HFFc6 (cell line): ENCODE measurements at places on chromosomes 11 and 22. TPM values are rescaled to one million over a fixed set of nuclear protein-coding genes. Genes with fewer than 3 reads are reported as not detected.

GRCh38 chr22:30826670-30827355 is 132.1 kb downstream of the OSBP2 start:
- peaks cover 4% of the 10 kb centered on the region; the same call in 1 of the 2 replicates for H3K36me3 ChIP-seq
- H3K27ac ChIP-seq: no peak overlapping the region
- peaks cover 28% of the 10 kb centered on the region for H3K27me3 ChIP-seq
- no peak for DNase-seq

The KRTAP5-7 gene
- total RNA-seq: not detected in 3 replicates

The PNPLA3 gene
- total RNA-seq: 3.5 to 8.0 TPM (median 5.8 TPM) in 3 replicates

DNA sequence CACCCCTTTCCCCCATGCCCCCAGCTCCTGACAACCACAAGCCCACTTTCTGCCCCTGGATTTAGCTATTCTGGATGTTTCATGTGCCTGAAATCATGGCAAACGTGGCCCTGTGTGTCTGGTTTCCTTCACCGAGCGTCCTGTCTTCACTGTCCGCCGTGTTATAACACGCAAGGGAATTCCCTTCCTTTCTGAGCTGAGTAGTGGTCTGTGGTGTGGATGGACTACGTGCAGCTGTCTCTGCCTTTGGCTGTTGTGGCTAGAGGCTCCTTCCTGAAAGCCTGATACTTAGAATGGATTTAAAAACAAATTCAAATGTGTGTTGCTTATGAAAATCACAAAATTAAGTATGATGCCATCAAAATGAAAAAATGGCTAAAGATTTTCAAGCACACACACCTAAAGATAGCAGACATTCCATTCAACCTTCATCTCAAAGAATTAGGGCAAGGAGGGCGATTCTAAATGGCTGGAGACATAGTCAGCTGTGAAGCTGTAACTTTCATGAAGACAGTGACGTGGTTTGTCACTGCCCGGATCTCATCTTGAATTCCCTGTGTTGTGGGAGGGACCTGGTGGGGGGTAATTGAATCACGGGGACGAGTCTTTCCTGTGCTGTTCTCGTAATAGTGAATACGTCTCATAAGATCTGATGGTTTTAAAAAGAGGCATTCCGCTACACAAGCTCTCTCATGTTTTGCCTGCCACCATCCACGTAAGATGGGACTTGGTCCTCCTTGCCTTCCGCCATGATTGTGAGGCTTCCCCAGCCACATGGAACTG is 30.5 kb downstream of the KCNQ1 start:
- H3K4me3 ChIP-seq: no peak overlapping the region
- no peak overlapping the region for H3K27ac ChIP-seq
- no peak for DNase-seq

The FBXO7 gene
- 62.9 to 72.0 TPM (median 63.7 TPM) in 3 replicates for total RNA-seq

GRCh38 chr11:18105086-18105801 is 638 bp downstream of the SAAL1 start:
- no peak for DNase-seq
- peak overlapping the region; percentile 81 for H3K27ac ChIP-seq
- H3K4me3 ChIP-seq: peak overlapping the region; percentile 96

GRCh38 chr11:121152764-121153163 is 51.7 kb downstream of the TECTA start:
- H3K4me3 ChIP-seq: no peak overlapping the region
- no peak for DNase-seq
- H3K27me3 ChIP-seq: peaks cover 19% of the 10 kb centered on the region
- H3K4me1 ChIP-seq: no peaks in the 10 kb centered on the region

GRCh38 chr11:99424313-99425084 is 403.8 kb downstream of the CNTN5 start:
- no peak overlapping the region for H3K27ac ChIP-seq
- DNase-seq: no peak
- H3K27me3 ChIP-seq: no peaks in the 10 kb centered on the region
- no peaks in the 10 kb centered on the region; the same call in 1 of the 2 replicates for H3K36me3 ChIP-seq
- no peaks in the 10 kb centered on the region for H3K4me1 ChIP-seq

DNA sequence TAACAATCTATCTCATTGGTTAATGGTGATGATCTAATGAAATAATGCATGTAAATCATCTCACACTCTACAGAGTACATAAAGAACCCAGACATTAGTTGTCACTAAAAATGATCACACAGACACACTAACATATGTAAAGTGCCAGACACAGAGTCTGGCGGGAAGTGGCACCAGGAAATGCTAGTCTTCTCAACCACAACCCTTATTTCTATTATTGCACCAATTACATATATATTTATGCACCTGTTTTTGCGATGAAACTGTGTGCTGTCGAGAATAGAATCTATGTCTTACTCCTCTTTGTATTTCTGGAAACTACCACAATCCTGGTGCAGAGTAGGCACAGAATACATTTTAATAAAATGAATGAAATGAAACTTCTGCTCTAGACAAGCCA is 25.9 kb upstream of the POU2AF3 start:
- H3K36me3 ChIP-seq: no peaks in the 10 kb centered on the region
- no peak overlapping the region for H3K27ac ChIP-seq
- peaks cover 13% of the 10 kb centered on the region for H3K27me3 ChIP-seq
- no peak overlapping the region for H3K4me3 ChIP-seq

- DNase-seq: no peak
- H3K4me3 ChIP-seq: no peak overlapping the region
- H3K36me3 ChIP-seq: no peaks in the 10 kb centered on the region
- peaks cover 19% of the 10 kb centered on the region for H3K27me3 ChIP-seq
- no peaks in the 10 kb centered on the region for H3K4me1 ChIP-seq
Observed at GRCh38 chr11:125190566-125190965, 26.0 kb downstream of the PKNOX2 start.

The OR5P2 gene
- total RNA-seq: not detected in 3 replicates

DNA sequence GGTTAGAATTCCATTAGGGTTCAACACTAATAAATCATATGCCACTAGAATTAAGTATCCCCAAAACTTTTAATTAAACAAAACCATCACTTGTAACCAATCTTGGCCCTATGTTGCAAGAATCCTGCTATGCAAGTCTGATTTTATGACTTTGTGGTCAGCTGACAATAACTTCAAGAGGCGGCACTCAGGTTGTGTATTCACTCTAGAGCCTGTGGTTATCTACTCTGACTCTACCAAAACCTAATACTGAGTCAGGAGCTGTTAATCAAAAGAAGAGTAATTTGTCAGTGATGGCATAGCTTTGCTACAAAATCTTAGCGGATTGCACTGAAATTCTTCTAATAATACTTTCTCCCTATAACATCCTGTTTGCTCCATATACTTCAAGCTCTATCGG is 253.7 kb downstream of the AASDHPPT start:
- H3K27ac ChIP-seq: no peak overlapping the region
- H3K27me3 ChIP-seq: peaks cover 5% of the 10 kb centered on the region
- H3K4me3 ChIP-seq: no peak overlapping the region
- H3K4me1 ChIP-seq: peaks cover 14% of the 10 kb centered on the region

DNA sequence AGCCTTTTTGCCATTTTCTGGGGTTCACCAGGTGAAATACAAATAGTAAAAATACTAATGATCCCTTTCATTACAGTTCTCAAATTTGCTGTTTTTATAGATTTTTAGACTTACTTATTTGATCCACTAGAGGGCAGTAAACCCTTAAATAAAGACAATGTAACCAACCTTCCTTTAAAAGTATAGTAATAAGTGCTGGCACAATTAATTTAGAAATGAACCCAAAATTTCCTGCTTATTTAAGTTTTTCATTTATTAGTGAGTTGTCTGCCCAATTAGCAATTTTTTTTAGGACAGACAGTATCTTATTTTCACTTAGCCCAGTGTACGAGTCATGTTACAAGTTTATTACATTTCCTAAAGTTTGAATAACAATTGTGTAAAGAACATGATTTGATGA is 4.7 kb downstream of the DDIAS start:
- no peaks in the 10 kb centered on the region for H3K27me3 ChIP-seq
- H3K4me1 ChIP-seq: peaks cover 49% of the 10 kb centered on the region
- no peak overlapping the region for H3K4me3 ChIP-seq
- DNase-seq: peak; percentile 19

The MMP10 gene
- total RNA-seq: 0.12 to 3.9 TPM (median 1.0 TPM) in 3 replicates

GRCh38 chr11:110824912-110825620 is 112.8 kb upstream of the ARHGAP20 start:
- no peaks in the 10 kb centered on the region for H3K36me3 ChIP-seq
- peaks cover 22% of the 10 kb centered on the region for H3K4me1 ChIP-seq
- no peak overlapping the region for H3K4me3 ChIP-seq
- no peak for DNase-seq
- no peak overlapping the region for H3K27ac ChIP-seq

GRCh38 chr11:118522571-118523072 is 4.7 kb upstream of the TTC36 start:
- H3K4me1 ChIP-seq: no peaks in the 10 kb centered on the region
- H3K4me3 ChIP-seq: no peak overlapping the region

DNA sequence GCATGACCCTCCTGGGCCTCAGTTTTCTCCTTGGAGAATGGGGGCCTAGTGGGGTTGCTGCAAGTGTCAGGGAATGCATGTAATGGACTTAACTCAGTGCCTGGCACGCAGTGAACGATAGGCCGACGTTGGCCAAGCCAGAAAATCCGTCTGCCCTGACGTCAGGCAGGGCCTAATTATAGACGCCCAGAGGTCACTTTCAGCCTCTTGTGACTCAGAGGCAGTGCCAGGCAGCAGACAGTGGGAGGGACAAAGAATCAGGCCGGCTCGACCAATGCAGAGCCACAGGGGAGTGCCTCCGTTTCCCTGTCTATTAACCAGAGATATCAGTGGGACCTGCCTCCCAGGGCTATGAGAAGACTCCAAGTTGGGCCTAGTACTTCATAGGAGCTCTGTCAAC is 115.0 kb downstream of the MN1 start:
- peak; percentile 64 for DNase-seq
- peak overlapping the region; percentile 53; the same call in 1 of the 2 replicates for H3K27ac ChIP-seq
- no peaks in the 10 kb centered on the region for H3K36me3 ChIP-seq
- peaks cover 13% of the 10 kb centered on the region for H3K4me1 ChIP-seq

GRCh38 chr11:45511566-45511965 is 153.9 kb downstream of the CHST1 start:
- no peak for DNase-seq
- H3K4me1 ChIP-seq: no peaks in the 10 kb centered on the region
- no peak overlapping the region for H3K27ac ChIP-seq
- peaks cover 31% of the 10 kb centered on the region for H3K27me3 ChIP-seq
- H3K36me3 ChIP-seq: no peaks in the 10 kb centered on the region
- H3K4me3 ChIP-seq: no peak overlapping the region

The MS4A7 gene
- total RNA-seq: not detected in 3 replicates

- H3K27ac ChIP-seq: no peak overlapping the region
- H3K36me3 ChIP-seq: peaks cover 4% of the 10 kb centered on the region; the same call in 1 of the 2 replicates
- DNase-seq: peak; percentile 47
- H3K4me1 ChIP-seq: peaks cover 55% of the 10 kb centered on the region
- peaks cover 5% of the 10 kb centered on the region for H3K27me3 ChIP-seq
- no peak overlapping the region for H3K4me3 ChIP-seq
Observed at GRCh38 chr22:45446216-45446615, 32.7 kb downstream of the RIBC2 start.

DNA sequence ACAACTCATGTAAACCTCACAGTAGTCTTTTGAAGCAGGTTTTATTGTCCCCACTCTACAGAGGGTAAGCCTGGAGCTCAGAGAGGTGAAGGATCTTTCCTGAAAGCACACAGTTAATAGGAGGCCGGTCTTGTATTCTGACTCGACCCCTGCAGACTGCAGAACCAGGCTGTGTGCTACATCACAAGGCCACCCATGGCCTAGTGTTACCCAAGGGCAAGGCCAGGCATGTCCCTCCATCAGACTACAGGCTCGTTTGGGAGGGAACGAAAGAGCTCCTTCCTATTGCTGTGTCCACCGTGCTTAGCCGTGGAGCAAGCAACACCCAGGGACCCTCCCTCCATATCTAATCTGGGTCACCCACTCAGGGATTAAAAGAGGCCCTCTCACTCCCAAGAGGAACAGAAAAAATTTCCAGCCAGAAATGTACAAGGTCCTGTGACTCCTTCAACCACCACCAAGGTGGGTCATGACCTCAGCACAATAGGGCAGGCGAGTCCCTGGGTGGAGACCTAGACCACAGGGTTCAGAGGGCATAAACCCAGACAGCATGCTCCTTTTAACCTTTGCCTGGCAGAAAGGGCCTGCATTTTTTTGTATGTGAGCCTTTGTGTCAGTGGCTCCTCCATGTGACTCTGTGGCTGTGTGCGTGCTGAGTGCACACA is 6.3 kb upstream of the SMIM35 start:
- no peak overlapping the region for H3K4me3 ChIP-seq
- no peaks in the 10 kb centered on the region for H3K4me1 ChIP-seq
- H3K36me3 ChIP-seq: no peaks in the 10 kb centered on the region; the same call in 1 of the 2 replicates
- peaks cover 31% of the 10 kb centered on the region for H3K27me3 ChIP-seq
- no peak overlapping the region for H3K27ac ChIP-seq

DNA sequence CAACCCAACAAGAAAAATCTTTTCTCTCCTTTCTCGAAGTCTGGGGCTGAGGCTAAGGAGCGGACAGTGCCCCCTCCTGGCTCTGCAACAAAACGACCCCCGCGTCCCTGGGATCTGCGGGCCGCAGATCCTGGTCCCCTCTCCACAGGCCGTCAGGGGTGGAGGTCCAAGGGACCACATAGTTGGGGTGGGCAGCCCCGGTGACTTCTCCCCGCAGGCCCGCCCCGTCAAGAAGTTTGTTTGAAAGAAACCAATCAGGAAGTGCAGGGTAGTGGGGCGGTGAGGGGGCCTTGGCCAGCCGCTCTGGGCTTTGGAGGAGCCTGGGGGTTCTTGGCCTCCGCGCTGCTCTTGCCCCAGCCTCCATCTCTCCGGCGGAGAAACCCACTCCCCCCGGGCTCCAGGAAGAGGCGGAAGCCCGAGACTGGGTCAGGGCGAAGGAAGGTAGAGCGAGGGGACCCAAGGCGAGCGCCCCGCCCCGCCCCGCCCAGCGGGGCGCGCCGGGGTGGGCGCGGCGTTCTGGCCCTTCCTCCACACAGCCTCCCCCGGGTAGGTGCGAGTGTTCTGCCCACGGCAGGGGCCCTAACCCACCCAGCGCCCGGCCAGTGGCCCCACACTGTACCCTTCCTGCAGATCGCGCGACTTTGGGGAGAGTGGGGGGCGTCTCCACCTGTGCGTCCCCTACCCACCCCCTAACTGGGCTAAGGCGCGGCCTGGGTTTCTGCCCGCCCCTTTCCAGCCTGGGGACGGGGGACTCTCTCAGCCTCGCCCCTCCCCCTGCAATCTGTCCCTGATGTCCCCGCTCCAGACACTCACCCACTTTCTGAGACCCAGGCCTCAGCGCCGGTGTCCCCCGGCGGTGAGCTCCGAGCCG is 1.3 kb downstream of the TP53I11 start:
- H3K27ac ChIP-seq: no peak overlapping the region
- peaks cover 29% of the 10 kb centered on the region for H3K27me3 ChIP-seq
- H3K4me1 ChIP-seq: no peaks in the 10 kb centered on the region; the same call in 1 of the 2 replicates

DNA sequence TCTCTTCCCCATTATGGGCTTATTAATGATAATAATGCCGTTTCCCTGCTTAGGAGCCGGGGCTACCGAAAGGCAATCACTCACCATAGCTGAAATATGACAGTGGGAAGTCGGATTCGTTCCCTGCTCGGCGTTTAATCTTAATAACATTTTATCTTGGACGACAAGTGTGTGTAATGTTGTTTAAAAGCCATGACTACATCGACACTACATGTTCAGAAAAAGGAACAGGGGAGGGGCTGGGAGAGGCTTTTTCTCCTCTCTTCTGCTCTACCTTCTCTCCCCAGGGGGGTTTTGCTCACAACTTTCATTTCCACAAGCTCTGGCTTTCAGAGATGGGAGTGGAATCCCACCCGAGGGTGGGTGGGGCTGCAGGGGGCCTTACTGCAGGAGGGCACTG is 105.5 kb downstream of the DSCAML1 start:
- H3K4me3 ChIP-seq: no peak overlapping the region
- no peaks in the 10 kb centered on the region for H3K36me3 ChIP-seq
- peaks cover 5% of the 10 kb centered on the region; the same call in 1 of the 2 replicates for H3K4me1 ChIP-seq
- no peak for DNase-seq
- no peak overlapping the region for H3K27ac ChIP-seq
